ENCODE measurements at places on chromosomes 1 and 21.

GRCh38 chr1:67769633-67770256, 63.5 kb downstream of the GNG12 start:
- DNase-seq: no peak

- DNase-seq: no peak
These were observed 106.8 kb downstream of the LMO4 start for GRCh38 chr1:87435484-87435883.

DNA sequence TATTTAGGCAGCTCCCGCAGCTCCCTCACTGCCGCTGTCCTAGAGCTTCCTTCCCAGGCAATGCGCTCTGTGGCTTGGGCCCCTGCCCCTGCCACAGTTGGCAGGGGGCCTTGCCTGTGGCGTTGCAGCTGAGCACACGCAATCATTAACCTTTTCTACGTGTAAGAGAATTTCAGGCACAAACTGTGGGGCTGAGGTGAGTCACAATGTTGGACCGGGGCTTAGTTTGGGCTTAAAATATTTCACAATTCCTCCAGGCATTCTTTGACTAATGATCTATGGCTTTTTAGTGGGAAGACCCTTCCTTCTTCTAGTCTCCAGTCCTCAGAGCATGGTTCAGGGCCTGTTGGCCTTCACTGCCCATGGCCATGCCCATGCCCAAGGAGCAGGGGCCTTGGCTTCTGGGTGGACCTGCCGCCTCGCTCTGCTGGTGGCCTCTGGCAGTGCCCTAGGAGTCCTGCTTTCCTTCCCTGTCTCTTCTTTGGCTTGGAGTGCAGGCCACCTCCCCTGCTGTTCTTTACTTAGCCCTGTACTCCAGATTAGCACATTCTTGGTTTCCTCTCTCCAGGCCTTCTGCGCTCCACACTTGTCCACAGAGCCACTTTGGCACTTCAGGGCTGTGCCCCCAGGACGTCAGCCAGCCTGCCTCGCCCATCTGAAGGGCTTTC, 39.2 kb downstream of the MAPKAPK2 start:
- DNase-seq: no peak

DNA sequence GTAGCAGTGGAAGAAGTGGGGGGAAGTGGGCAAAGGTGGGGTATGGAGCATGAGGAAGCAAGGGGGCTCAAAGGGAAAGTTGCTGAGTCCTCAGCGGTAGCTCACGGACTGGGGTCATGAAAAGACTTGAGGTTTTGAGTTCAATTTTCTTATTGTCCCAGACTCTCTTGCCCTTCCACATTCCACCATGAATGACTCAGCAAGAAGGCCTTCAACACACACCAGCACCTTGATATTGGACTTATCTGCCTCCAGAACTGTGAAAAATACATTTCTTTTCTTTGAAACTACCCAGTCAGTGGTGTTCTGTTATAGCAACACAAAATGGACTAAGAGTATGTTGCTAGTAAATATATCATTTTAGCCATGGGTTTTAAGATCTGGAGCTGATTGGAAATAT, 17.3 kb upstream of the RHBDL2 start:
- DNase-seq: no peak

- DNase-seq: no peak
These were observed 2.4 kb upstream of the WNT3A start for GRCh38 chr1:228004331-228004855.

Data from stimulated activated CD4-positive, alpha-beta T cell treated with anti-CD3 and anti-CD28 coated beads, Interleukin-1b, Interleukin-23, amount 100 ng/mL, for 24 hours (primary cell).